Activated CD4-positive, alpha-beta T cell treated with anti-CD3 and anti-CD28 coated beads for 36 hours (primary cell): ENCODE measurements at places on chromosomes 16 and 17.

- DNase-seq = no peak
Measured at GRCh38 chr16:87068762-87069150, 248.4 kb downstream of the C16orf95 start.

- no peak for DNase-seq
Measured at GRCh38 chr17:9018726-9019125, 2.6 kb upstream of the NTN1 start.

GRCh38 chr16:57306676-57307341 lies 22.3 kb upstream of the PLLP start:
- no peak for DNase-seq

DNA sequence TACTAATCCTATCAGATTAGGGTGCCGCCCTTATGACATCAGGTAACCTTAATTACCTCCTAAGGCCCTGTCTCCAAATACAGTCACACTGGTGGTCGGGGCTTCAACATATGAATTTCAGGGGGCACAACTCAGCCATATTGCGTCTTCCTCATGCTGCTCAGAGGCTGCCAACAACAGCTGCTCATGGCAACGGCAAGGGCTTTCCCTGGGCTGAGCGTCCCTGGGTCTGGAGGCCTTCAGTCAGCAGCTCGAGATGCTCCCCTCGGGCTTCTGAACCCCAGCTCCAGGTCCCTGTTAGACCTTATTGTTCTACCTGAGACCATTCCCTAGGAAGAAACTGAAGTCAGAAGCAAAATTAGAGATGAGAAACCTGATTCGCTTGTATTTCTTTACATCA lies 157.2 kb downstream of the TMEM132E start:
- DNase-seq = no peak

GRCh38 chr17:81074875-81075274 lies 39.9 kb downstream of the BAIAP2 start:
- DNase-seq = no peak

DNA sequence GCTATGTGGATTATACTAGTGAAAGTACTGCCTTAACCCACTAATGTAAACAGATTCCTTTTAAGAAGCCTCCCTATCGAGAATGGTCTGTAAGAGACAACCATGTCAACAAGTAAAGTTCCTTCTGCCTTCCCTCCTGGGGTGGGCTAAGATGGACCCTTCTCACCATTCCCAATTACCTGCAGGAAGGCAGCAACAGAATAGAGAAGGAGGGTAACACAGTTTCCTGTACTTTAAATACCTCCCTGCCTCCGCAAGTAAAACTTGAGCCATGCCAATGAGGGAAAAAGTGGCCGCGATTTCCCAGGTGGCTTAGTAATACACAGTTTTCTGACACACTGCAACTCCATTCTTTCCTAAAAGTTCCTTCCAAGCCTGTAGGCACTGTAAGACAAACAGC lies 45.2 kb downstream of the TOX3 start:
- DNase-seq = no peak

DNA sequence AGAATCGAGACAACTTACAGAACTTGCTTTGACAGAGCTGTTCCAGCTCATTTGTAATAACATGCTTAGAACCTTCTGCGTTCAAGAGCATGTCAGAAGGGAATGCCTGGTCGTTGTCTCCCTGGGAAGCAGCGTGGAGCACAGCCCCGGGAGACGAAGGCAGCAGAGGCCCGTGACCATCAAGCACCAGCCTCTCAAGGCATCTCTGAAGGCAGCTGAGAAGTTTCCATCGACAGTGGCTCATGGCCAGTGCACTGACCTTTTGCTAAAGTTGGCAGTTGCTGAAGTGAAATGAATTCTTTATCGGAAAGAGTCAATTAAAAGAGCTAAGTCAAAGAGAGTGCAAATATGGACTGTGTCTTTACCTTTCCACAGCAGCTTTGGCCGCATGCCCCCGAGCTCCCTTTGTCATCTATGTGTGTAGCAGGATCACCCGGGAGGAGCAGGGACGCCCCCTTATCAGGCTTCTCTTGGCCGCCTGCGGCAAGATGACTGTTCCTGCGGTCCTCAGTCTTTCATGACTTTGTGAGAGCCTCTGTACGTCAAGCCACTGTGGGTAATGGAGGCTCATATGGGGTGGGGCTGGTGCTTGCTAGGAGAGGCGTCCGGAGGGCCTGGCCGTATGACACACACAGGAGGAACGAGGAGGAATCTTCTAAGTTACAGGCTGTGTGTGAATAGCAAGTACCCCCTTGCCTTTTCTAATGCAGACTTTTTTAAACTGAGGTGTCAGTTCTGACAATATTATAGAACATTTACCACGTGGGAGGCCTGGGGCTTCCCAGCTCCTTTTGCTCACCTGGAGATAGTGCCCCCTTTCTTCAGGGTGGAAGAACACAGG lies 54.2 kb downstream of the LDHD start:
- no peak for DNase-seq

GRCh38 chr16:16788004-16788403 lies 409.1 kb downstream of the NPIPA7 start:
- no peak for DNase-seq

- no peak for DNase-seq
Measured at GRCh38 chr16:89765292-89765830, 44.0 kb downstream of the ZNF276 start.

- DNase-seq = no peak
Measured at GRCh38 chr17:15963670-15964110, 18.8 kb downstream of the ADORA2B start.

- DNase-seq = no peak
Measured at GRCh38 chr17:56432443-56432842, 161.1 kb upstream of the NOG start.

GRCh38 chr17:68054296-68054900 lies 18.9 kb downstream of the KPNA2 start:
- DNase-seq = no peak

DNA sequence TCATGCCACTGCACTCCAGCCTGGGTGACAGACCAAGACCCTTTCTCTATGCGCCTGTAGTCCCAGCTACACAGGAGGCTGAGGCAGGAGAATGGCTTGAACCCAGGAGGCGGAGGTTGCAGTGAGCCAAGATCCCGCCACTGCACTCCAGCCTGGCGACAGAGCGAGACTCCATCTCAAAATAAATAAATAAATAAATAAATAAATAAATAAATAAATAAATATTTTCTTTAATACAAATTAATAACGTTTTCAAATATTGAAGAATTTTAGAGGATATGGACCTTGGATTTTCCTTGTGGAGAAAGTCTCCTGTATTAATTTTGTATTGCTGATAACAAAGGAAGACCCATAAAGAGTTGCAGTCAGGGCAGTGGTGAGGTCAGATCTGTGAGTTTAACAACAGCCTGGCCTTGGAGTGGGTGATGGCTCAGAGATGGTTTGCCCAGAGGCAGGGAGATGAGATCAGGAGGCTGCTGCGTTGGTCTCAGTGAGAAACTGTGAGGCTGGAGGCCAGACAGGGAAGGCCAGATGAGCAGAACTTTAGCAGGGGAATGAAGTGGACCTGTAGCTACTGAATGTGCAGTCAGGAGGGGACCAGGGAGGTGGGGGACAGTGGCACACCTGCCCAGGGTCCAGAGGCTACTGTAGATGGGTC lies 4.4 kb upstream of the ASGR1 start:
- no peak for DNase-seq

- DNase-seq = no peak
Measured at GRCh38 chr17:41013181-41013580, 4.3 kb upstream of the KRTAP3-1 start.

DNA sequence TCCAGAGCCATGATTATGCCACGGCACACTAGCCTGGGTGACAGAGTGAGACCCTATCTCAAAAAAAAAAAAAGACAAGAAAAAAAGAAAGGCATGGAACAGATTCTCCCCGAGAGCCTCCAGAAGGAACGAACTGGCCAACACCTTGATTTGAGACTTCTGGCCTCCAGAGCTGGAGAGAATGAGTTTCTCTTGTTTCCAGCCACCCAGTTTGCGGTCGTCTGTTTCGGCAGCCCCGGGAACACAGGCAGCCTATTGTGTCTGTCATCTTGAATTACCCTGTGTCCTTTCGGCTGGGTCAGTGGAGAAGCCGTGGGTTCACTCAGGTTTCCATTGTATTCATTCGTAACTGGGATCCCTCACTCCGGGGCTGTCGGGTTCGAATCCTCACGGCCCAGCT lies 83.9 kb downstream of the RPA1 start:
- no peak for DNase-seq

- no peak for DNase-seq
Measured at GRCh38 chr17:74768069-74768762, 7.9 kb downstream of the NAT9 start.

DNA sequence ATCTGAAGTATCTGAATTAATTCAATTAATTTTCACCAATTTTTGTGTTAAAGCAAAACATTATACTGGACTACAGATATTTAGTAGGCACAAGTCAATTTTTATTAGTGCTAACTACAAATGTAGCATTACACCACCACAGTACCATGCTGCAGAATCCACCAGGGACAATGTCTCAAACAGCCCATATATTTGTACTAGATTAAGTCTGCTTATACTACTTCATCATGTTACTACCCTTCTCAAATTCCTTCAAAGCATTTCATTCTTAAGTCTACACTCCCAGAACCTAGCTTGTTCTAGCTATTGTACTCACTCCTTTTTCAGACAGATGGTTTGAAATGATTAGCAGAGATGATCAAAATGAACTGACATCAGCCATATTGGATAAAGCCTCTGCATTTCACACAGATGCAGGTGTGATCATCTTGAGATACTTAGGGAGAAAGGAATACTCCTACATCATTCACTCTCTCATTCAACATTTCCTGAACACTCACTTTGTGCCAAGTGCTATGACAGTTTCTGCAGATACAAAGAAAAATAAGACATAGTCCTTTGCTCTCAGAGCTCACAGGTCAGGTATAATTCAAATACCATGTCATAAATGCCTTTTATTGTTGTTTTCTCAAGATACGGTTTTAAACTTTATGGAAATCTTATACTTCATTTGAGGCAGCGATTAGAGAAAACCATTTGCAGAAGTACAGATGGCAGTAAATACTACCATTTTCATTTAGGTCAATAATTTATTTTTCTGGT lies 47.7 kb downstream of the SMURF2 start:
- no peak for DNase-seq

DNA sequence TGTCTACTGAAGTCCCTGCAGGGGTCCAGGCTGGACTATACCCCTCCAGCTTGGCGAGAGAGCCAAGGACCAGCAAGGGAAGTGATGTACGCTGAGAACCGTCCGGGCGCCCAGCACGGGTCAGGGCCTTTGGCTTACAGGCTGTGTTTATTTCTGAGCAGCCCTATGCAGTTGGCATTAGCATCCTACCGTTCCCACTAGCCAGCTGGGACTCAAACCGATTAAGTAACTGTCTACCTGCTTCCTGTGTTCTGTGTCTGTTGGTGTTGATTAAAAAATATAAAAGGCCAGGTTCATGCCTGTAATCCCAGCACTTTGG lies 73.8 kb downstream of the CMIP start:
- DNase-seq = no peak

DNA sequence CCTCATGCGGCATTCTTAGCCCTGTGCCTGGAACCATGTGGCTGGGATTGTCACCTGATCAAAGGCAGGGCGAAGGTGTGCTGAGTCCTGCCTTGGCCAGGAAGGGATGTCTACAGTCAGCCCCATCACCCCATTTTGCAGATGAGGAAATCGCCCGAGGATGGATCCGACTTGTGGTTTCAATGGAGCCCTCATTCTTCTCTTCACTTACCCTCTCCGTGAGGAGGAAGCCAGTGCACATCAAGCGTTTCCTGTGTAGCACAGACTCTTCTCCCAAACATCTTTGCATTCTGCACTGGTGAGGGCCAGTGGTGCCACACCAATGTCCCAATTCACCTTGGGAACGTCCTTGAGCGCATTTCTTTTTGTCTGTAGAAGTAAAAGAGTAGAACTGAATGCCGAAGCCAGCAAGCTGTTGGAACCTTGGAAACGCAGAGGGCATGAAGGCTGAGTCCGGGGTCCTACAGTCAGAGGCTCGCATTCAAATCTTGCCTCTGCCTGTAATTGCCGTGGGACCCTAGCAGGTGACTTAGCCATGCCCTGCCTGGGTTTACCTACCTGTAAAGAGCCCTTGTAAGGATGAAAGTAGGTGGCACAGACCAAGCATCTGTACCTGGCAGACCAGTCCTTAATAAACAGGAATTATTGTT lies 85.4 kb downstream of the IRF8 start:
- no peak for DNase-seq

DNA sequence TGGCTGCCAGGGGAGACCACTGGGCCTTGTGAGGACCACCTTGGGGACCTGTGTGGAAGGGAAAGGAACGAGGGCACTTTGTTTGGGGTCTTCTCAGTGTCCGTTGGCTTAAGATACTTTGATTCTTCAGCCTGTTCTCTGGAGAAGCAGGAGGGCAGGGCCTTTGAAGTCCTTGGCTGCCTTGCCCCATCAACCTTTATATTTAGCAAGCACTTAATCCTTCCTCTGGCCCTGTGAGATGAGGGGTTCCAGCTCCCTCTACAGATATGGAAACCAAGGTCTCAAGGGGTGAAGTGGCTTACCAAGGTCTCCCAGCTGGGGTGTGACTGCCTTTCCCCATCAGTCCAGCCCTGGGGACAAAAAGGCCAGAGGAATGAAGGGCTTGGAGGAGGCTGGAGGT lies 28.5 kb downstream of the TTYH2 start:
- no peak for DNase-seq

DNA sequence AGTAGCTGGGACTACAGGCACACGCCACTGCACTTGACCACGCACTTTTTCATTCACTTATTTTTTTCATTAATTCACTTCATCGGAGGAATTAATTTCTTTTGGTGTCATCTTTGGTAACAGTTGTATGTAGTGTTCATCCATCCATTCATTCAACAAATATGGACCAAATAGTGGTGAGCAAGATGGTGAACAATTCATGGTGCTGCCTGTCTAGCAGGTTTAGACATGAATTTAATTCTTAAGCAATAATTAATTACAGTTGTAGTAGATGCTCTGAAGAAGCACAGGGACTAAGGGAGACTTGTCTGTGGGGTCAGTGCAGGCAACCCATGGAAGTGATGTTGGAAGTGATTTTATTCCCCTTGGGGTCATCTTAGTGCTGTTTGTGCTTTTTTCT lies 22.4 kb downstream of the GDE1 start:
- no peak for DNase-seq

DNA sequence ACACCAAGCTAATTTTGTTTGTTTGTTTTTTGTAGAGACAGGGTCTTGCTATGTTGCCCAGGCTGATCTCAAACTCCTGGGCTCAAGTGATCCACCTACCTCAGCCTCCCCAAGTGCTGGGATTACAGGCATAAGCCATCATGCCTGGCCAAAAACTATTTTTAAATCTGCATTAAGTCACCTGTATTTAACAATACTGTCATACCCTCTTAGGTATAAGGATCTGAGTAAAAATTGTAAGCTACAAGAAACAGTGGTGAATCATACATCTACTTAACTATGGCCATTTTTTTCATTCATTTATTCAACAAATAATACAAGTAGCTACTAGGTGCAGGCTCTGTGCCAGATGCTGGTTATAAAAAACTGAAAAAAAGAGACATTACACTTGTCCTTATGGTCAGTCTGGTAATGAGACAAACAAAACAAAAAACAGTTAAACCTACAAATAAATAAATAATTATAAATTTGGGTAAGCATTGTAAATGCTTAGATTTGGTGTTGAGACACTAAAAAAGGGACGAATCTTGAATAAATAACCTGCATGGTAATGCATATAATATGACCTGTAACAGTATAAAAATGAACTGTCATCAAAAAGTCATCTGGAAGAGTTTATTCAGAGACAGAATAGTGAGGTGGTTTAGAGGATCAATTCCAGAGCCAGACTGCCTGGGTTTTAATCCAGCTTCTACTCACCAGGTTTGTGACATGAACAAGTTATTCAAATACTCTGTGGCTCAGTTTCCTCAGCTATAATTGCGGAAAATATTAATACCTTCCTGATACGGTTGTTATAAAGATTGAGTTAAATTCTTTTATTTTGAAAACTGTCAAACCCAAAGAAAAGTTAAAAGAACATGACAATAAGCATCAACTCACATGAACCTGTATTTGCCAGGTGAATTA lies 26.8 kb downstream of the BRIP1 start:
- no peak for DNase-seq
